Non-pigmented ciliary epithelial cell (primary cell): ENCODE measurements at places on chromosomes 4 and X.

DNA sequence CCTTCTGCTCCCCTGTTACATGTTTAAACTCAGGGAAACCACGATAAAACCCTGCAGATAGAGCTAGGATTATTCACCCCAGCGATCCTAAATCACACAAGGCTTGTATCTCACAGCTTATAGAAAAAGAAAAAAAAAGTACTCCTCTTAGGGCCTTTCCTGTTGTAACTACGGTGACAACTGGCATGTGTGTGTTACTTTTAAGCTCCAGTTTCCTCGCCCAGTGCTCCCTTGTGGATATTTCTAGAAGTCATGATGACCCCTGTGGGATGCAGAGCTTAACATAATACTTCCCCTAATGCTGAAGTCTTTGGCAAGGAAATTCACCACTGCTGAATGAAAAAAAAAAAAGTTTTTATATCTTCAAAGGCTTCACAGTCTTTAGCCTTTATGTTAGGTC lies 114.7 kb downstream of the NWD2 start:
- no peak for DNase-seq

GRCh38 chr4:8278421-8279287 lies 9.1 kb downstream of the HTRA3 start:
- peak; percentile 28 for DNase-seq

DNA sequence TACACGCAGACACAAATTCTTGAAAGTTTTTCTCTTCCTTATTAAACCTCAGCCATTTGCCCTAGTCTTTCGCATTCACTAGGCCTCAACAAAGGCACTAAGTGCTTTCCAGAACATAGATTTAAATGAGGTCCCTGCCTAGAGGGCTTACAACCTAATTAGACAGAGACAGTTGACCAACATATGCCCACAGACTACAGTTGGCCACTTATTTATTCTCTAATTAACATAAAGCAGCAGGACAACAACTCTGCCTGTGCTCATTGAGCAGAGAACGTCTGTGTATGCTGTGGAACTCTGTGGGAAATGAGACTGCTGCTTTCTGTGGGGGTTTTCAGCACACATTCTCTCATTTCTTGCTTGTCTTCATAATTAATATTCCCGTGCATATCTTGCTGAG lies 303.0 kb upstream of the TACR3 start:
- DNase-seq: no peak

DNA sequence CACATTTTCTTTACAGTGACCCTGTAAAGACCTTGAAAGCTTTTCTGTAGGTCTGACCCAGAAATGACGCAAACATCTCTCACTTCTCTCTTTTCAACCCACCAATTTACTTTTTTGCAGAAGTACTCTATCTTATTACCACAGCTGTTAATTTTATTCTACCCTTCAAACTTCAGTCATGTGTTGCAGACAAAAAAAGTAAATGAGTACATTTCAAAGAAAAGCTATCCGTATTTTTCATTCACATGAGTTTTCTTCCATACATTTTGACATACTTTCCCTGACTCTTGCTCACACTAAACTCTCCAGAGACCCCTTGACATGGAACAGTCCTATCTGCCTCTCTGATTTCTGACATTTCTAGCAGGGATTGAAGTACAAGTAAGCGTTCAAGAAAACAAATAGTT lies 51.7 kb downstream of the SLC7A11 start:
- DNase-seq: no peak

GRCh38 chr4:7821245-7822136 lies 118.2 kb downstream of the AFAP1 start:
- no peak for DNase-seq

- no peak for DNase-seq
Observed at GRCh38 chrX:71606536-71607216, 11.6 kb downstream of the CXCR3 start.

DNA sequence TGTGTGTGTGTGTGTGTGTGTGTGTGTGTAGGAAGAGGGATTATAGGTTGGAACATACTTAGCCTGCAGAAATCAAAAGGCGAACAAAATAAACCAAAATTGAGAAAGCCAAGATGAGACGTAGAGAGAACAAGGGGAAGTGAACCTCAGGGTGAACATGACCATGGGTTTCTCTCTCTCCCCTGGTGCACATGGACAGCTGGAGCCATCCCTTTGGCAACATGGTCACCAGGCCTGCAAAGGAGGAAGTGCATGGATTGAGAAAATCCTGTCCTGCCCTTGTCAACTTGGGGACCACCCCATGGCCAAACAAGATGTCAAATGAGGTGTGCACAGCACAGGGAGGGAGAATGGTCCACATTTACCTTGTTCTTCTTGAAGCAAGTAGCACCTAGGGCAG lies 23.1 kb downstream of the LGI2 start:
- DNase-seq: no peak

DNA sequence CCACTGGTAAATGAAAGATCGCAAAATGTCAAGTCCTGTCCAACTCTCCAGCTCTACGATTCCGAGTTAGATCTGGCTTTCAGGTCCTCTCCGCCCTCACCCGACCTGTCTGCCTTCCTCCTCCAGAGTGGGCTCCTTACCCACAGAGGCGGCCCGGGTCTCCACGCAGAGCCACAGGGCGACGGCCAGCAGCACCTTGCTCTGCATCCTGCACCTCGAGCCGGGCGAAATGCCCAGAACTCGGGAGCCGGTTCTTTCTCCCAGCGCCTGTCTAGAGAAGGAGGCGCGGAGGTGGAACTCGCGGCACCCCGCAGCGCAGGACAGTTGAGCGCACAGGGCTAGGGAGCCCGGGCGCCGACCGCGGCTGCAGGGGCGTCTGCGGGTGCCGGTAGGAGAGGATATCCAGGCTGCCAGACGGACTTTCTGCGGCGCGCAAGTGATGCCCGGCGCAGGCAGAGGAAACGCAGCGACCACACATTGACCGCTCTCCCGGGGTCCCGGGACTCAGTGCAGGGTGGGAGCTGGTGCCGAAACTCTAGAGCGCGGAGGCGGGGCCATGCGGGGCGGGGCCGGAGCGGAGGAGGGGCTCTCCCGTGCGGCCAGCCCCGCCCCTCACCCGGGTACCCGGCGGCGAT lies at the start of gene KDR:
Gene KDR (minus strand): TSS at position 509 of the 635 bp plus-strand sequence. CDS start 302 bp downstream, at position 207.
- DNase-seq: no peak

DNA sequence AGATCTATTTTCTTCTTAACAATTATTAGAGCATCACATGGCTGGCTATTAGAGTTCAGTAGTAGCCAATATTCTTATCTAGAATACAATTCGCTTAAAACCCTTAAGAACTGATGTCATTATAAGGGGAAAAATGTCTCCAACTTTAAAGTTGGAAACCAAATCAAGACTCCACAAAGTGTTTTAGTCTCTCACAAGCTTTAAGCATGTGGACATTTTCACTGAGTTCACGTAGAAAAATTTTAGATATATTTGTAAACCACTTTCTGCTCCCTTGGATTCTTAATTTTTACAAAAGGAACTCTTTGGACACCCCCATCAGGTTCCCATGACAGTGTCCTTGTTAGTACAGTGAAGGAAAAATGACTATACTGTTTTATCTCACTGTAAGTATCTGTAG lies 123.9 kb upstream of the NAP1L5 start:
- DNase-seq: no peak

DNA sequence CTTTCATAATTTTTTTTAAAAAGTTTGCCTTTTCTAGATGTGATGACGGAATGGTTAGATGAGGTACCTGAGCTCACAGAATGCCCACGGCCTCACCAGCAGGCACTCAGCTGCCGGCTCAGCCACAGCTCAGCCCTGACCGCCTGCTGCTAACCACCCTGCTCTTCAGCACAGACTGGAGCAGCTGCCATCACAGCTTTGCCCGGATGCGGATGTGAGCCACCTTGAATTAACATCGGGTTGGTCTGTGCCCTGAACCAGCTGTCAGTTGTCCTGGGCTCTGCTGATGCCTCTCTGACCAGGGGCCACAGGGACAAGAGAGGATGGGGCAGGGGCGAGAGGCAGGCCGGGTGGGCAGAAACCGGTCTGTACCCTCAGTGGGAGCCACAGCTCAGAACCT lies 93.3 kb downstream of the HMX1 start:
- no peak for DNase-seq

GRCh38 chrX:13868591-13868990 lies 51.7 kb upstream of the GPM6B start:
- DNase-seq: no peak

GRCh38 chr4:142579443-142579842 lies 266.7 kb downstream of the INPP4B start:
- DNase-seq: no peak

DNA sequence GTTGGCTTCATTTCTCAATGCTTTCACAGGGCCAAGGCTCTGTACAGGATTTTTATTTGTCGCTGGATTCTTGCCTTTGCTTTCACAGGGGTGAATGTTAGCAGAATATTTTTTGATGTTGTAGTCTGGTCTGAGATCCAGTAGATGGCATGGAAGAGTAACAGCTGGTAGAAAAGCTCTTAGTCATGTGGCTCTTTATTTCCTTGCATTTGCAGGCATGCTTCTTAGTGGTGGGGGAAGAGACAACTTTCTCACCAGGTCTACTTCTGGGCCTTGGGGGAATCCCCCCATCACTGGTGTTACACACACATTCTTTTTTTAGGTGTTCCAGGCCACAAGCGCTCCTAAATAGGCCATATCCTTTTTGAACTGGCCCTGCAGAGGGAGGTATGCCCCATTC lies 58.2 kb upstream of the DKK2 start:
- no peak for DNase-seq

- no peak for DNase-seq
Observed at GRCh38 chrX:147550217-147550616, 361.5 kb upstream of the FMR1 start.

DNA sequence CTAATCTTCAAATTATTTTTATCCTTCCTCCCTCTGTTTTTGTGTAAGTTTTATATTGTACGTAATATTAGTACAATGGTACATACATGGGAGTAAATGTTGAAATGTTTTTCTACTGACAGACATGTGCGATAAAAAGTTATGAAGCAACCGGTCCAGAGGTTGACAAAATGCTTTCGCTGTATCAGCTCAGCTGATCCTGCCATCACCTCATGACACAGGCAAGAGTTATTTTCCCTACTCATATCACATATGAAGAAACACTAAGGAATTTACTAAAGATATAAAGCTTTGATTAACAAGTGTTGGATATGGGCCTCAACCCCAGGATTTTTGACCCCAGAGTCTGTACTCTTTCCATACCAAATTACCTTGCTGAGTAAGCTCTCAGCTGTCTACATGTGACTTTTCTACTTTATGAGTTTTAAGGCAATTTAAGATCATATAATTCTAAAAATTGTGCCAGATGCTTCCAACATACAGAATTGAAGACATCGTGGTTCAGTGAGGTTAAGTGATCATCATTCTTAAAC lies 50.0 kb downstream of the CLCN5 start:
- no peak for DNase-seq

GRCh38 chr4:121307445-121308327 lies 73.1 kb downstream of the QRFPR start:
- DNase-seq: peak; percentile 20

- DNase-seq: no peak
Observed at GRCh38 chr4:88230969-88231771, 53.2 kb downstream of the PPM1K start.

GRCh38 chr4:184143770-184144564 lies 73.7 kb downstream of the ENPP6 start:
- no peak for DNase-seq

DNA sequence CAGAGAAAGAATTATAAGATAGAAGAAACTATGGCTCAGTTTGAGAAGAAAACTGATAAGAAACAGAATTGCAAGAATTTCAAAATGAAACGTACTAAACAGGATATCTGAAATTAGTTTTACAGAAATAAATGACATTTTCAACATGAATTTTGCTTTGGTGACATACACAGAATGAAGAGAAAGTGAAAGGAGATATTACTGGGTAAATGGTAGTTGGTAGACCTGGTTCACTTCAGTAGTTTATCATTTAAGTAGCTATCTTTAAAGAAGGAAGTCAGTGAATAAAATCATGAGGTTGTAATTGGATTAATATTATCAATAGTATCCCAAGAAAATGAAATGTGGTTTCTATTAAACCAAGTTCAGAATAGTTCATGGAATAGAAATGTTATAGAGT lies 395.5 kb upstream of the SMIM31 start:
- DNase-seq: no peak

- DNase-seq: peak; percentile 1
Observed at GRCh38 chrX:140572724-140573123, 67.9 kb upstream of the SOX3 start.

GRCh38 chrX:47648376-47648775 lies 2.0 kb downstream of the ELK1 start:
- no peak for DNase-seq

GRCh38 chr4:168849030-168849675 lies 160.9 kb downstream of the CBR4 start:
- DNase-seq: no peak

GRCh38 chrX:154986826-154987575 lies 35.5 kb downstream of the F8 start:
- no peak for DNase-seq

- DNase-seq: no peak
Observed at GRCh38 chr4:84031401-84031800, 467.7 kb downstream of the NKX6-1 start.

GRCh38 chrX:9530848-9531274 lies 66.0 kb downstream of the TBL1X start:
- peak; percentile 55 for DNase-seq

- DNase-seq: no peak
Observed at GRCh38 chr4:16140231-16140878, 56.5 kb upstream of the PROM1 start.

- DNase-seq: peak; percentile 73
Observed at GRCh38 chr4:146329050-146329716, 114.8 kb downstream of the REELD1 start.

DNA sequence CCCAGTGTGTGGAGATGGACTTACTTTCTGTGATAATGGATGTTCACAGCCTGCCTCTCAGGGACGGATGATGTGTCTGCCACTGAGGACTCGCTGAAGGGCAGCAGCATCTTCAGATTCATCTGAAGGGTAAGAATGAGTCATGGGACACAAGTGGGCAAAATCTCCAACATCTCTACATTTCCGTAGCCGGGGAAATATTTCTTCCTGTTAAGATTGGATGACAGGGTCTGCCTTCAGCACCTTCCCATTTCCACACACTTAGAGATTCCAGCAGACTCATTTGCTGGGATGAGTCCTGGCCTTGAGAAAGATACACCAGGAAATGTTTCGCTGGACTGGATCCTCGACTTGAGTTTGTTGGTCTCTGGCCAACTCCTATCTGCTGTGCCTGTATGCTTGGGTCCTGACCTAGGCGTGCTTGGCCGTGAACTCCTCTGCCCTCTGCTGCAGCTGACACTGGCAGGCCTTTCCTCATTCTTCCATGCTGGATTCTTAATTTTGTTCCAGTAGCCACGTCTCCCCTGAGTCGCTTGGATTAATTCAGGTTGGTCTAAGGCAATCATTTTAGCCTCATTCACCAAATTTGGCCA lies 46.5 kb upstream of the SOD3 start:
- no peak for DNase-seq

DNA sequence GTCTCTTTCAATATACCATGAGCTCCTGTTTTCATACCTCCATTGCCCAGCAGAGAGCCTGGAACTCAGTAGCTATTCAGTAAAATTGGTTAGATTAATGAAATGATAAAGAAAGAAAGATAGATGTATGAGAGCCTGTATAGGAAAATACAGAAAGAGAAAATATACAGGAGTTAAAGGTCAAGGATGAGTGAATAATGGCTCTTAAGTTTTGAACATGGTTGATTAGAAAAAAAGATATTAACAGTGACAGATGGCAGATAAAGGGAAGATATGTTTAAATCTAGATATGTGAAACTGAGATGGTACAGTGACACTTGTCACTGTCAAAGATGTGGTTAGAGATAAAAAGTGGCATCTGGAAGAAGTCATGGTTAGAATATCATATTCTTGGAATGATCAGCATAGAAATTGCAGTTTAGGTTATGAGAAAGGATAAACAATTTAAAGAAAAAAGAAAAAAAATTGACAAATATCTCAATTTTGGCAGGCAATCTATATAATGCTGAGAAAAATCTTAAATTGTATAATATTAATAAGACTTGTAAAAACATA lies 179.2 kb downstream of the TBCK start:
- DNase-seq: no peak
